Mucosa of descending colon (tissue), 3 donors: ENCODE measurements at places on chromosomes 11 and 22. TPM values are rescaled to one million over a fixed set of nuclear protein-coding genes. Genes with fewer than 3 reads are reported as not detected.

DNA sequence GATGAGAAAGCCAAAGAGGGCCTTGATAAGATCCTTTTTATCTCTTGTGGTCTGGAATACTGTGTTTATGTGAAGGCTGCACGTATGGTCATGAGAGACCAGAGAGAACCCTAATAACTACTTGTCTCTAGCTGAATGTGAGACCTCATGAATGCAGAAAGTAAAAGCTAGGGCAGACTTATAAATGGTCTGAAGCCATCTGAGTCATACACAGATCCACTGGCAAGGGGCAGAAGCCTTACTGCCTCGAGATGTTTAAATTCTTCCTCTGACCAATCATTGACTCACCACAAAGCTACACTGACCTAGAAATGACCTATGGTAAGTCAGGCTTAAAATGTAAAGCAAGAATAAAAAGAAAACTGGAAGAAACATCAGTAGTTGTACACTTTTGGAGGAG lies 22.7 kb upstream of the OR4B1 start:
- DNase-seq = no peak

DNA sequence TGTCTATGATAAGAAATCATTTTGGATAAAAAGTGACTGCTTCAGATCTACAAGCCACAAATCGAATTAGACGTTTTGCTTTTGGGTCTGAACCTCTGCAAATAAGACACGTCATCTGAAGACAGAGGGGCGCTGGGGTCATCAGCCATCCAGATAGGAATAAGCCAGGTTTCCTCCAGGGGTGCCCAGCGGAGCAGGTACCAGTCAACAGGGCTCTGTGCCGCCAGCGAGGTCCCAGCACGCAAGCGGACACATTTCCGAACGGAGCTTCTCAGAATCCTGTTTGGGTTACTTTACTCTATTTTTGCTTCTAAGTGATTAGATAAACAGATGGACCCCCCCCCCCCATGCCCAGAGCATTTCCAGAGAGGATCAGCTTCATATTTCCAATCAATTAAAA lies 873.8 kb downstream of the BRD1 start:
- no peak for DNase-seq

CHRNA10 gene
- 1.4 TPM for total RNA-seq

LAMTOR1 gene
- total RNA-seq = 107 TPM

DNA sequence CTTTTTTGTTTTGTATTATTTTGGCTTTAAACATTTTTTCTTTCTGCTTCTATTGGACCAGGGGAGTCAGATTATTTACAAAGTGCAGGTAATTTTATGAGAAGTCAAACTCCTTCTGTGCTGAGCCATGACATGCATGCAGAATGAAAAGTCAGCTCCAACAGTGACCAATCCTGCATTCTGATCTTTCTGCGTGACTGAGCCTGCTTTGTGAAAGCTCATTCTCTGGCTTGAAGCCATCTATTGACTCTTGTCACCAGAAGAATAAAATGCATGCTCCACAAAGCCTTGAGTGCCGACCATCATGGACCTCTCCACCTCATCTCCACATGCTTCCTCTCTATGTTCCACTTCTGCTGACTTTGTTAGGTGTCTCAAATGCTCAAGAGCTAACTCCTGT lies 50.2 kb downstream of the MIAT start:
- no peak for DNase-seq

DNA sequence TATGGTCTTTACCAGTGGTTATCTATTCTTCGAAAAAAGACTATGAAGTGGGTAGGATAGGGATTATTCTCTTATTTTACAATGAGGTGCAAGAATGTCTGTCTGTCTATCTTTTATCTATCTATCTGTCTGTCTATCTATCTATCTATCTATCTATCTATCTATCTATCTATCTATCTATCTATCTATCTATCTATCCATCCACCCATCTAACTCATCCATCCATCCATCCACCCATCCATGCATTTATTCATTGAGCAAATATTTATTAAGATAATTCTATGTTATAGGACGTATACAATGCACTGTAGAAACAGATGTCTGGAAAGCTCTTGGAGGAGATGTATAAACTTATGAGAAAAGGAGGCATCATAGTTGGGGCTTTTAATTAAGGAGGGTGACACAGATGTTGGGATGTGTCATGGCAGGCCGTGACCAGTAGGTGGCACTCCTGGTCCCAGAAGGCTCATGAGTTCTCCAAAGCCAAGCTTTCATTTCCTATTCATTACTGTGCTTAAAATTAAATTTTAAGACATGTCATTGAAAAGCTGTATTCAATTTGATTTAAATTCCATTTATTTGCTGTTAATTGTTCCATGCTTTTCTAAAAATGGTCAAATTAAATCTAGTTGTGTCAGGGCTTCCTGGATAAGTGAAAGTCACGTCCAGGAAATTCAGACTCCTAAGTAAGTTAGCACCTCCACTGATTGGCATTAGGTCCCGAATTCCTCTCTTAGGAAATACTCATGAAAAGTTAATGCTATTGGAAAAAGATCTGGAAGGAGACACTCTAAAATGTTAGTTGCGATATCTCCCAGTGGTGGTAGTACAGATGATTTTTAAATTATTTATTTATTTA lies 19.0 kb upstream of the E2F8 start:
- DNase-seq = peak; percentile 86

- no peak for DNase-seq
These were observed 12.0 kb upstream of the WEE1 start for GRCh38 chr11:9561279-9561982.

- DNase-seq = no peak
These were observed 16.7 kb upstream of the UCP3 start for GRCh38 chr11:74025467-74026166.

TOMT gene
- 0.39 TPM for total RNA-seq

DNA sequence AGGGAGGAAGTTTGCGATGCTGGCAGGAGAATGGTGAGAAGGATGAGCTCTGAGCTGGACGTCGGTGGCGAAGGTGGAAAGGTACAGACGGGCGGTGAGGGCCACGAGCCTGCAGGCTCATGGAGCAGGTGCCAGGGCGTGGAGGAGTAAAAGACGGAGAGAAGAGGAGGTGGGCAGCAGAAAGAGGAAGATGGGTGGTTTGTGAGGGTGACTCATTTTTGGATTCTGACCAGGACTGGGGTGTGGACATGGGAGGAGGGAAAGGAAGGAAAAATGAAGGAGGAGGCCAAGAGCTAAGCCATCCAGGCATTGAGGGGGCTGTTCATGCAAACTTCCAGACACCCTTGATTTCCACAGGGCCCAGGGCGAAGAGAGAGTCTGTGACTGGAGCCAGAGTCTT lies 3.5 kb downstream of the ZDHHC24 start:
- DNase-seq = no peak

ARHGAP8 gene
- 25.0 TPM for total RNA-seq
